Activated naive CD4-positive, alpha-beta T cell (primary cell): ENCODE measurements at places on chromosomes 16 and 17.

DNA sequence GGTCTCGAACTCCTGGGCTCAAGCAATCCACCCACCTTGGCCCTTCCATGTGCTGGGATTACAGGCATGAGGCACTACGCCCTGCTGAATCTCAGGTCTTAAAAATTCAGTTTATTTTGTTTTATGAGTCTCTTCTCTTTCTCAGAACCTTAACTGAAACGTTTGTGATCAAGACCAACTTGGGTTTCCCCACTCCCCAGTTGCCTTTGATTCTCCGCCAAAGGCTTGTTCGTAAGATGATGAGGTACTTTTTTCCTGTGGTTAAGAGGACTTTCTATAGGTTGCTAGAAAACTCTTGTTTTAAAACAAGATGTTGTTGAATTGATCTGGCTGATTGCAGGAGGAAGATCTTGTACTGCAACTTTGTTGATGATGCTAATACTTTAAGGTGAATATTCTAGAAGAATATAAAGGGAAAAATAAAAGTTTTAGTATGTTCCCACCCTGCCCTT is 11.7 kb downstream of the ABCC1 start:
- DNase-seq = no peak

GRCh38 chr17:77128896-77129567 is 11.7 kb upstream of the SEC14L1 start:
- DNase-seq = no peak

DNA sequence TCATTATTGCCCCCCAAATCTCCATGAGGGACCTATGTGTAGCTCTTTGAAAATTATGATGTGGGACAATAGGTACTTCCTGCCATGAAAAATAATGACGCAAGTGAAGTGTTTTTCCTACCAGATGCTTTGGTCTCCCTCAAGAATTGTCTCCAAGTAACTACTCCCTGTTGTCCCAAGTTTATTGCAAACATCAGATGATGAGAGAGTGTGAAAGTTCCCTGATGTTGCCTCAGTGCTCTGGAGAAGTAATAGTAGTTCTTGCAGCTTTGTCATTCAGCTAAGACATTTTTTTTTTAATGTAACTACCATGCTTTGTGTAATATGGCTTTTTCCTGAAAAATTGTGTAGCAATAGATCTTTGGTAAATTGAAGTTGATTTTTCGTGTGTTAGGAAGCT is 20.1 kb downstream of the LPCAT2 start:
- DNase-seq = no peak

GRCh38 chr17:36616061-36617029 is 15.0 kb downstream of the MRM1 start:
- no peak for DNase-seq

DNA sequence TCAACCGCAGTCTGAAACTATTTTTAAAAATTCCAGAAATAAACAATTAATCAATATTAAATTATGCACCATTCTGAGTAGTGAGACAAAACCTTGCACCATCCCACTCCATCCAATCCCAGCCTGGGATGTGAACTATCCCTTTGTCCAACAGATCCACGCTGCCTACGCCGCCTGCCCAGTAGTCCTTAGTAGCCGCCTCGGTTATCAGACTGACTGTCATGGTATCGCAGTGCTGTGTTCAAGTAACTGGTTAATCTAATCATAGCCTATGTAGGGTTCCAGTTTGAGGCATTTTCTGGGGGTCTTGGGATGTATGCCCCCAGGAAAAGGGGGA is 437.7 kb downstream of the HS3ST3B1 start:
- no peak for DNase-seq
